PC-3 (cell line): ENCODE measurements at places on chromosomes 12 and 14. TPM values are rescaled to one million over a fixed set of nuclear protein-coding genes. Genes with fewer than 3 reads are reported as not detected.

FLVCR2 gene
- 1.8 and 3.9 TPM in 2 replicates for total RNA-seq

KRT83 gene
- 0.33 and 1.1 TPM in 2 replicates for total RNA-seq

EPYC gene
- not detected in 2 replicates for total RNA-seq

KLHL33 gene
- 0.17 TPM in 1 of 2 replicates, not detected in the other for total RNA-seq

KRT77 gene
- not detected in 2 replicates for total RNA-seq

DNA sequence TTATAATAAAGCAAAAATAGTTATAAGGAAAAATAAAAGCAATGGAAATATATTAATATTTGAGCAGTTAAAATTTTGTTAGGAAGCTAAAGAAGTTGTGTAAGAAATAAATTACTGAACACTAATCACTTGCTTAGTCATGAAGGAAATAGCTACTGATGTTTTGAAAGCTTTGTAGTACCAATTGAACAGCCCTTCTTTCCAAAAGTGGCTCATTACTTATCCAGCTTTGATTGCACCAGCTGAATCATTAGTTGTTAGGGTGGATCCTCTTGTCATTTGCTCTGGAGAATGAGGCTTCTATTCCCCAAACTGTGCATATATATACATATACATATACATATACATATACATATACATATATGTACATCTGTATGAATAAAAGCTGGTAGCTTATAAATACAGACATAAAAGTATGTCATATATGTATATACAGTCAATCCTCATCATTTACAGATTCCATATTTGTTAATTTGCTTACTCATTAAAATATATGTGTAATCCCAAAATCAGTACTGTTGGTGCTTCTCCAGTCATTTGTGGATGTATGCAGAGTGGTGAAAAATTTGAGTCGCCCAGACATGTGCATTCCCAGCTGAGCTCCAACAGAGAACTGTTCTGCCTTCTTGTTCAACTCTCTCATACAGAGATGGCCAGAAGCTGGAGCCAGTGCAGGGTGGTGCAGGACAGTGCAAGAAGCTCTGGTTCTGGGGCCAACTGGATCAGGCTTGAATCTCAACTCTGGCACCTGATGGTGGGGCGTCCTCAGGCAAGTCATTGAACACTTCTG, 214.1 kb downstream of the RPAP3 start:
- no peaks in the 10 kb centered on the region for H3K36me3 ChIP-seq
- H3K4me3 ChIP-seq, result no peak overlapping the region
- H3K27ac ChIP-seq, result no peak overlapping the region
- peaks cover 9% of the 10 kb centered on the region for H3K4me1 ChIP-seq

- peak; percentile 69 for DNase-seq
- no peaks in the 10 kb centered on the region for H3K36me3 ChIP-seq
- H3K27ac ChIP-seq, result no peak overlapping the region
- H3K27me3 ChIP-seq, result peaks cover 30% of the 10 kb centered on the region
- peaks cover 17% of the 10 kb centered on the region; the same call in 1 of the 2 replicates for H3K4me1 ChIP-seq
- H3K4me3 ChIP-seq, result peak overlapping the region; percentile 85
Observed at GRCh38 chr14:70640938-70641547, 673 bp upstream of the TTC9 start.

GRCh38 chr14:74737753-74738325, 24.9 kb downstream of the FCF1 start:
- no peak overlapping the region for H3K27ac ChIP-seq
- H3K27me3 ChIP-seq, result no peaks in the 10 kb centered on the region
- H3K4me3 ChIP-seq, result no peak overlapping the region
- no peaks in the 10 kb centered on the region for H3K4me1 ChIP-seq
- H3K36me3 ChIP-seq, result peaks cover 29% of the 10 kb centered on the region

DNA sequence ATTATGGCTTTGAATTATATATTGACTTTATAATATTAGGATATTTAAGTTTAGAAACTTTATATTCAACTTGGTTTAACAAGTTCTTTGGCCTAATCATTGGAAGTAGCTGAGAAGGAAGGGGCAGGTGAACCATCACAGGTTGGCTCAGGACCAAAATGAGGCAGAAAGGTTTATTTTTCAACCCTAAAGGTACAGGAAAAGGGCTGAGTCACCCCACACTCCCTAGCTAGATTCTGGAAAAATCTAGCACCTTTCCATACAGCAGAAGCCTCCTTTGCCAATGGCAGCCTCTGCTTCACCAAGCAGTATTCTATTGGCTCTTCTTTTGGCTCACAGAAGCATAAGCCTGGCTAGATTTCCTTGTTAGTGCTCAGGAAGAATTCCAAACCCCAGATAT, 19.3 kb upstream of the MED6 start:
- H3K27me3 ChIP-seq, result no peaks in the 10 kb centered on the region
- H3K36me3 ChIP-seq, result no peaks in the 10 kb centered on the region
- DNase-seq, result peak; percentile 46
- H3K4me1 ChIP-seq, result peaks cover 15% of the 10 kb centered on the region
- H3K27ac ChIP-seq, result no peak overlapping the region
- no peak overlapping the region for H3K4me3 ChIP-seq

GRCh38 chr12:12720672-12721161, 3.5 kb downstream of the CDKN1B start:
- H3K4me3 ChIP-seq, result peak overlapping the region; percentile 94
- peak overlapping the region; percentile 97 for H3K27ac ChIP-seq
- peaks cover 32% of the 10 kb centered on the region for H3K4me1 ChIP-seq
- no peaks in the 10 kb centered on the region for H3K27me3 ChIP-seq
- H3K36me3 ChIP-seq, result peaks cover 21% of the 10 kb centered on the region

- no peak for DNase-seq
- no peak overlapping the region for H3K4me3 ChIP-seq
- no peaks in the 10 kb centered on the region for H3K36me3 ChIP-seq
Observed at GRCh38 chr14:49058511-49058910, 527.7 kb downstream of the RPS29 start.

- H3K27ac ChIP-seq, result no peak overlapping the region
- H3K4me1 ChIP-seq, result peaks cover 35% of the 10 kb centered on the region
- peak; percentile 12 for DNase-seq
- H3K36me3 ChIP-seq, result no peaks in the 10 kb centered on the region
- H3K27me3 ChIP-seq, result no peaks in the 10 kb centered on the region
- no peak overlapping the region for H3K4me3 ChIP-seq
Observed at GRCh38 chr14:53531156-53531555, 378.0 kb upstream of the DDHD1 start.
